ENCODE measurements at places on chromosomes 16 and 17. TPM values are rescaled to one million over a fixed set of nuclear protein-coding genes. Genes with fewer than 3 reads are reported as not detected.

Gene PMP22
- total RNA-seq, result 16.2 TPM

DNA sequence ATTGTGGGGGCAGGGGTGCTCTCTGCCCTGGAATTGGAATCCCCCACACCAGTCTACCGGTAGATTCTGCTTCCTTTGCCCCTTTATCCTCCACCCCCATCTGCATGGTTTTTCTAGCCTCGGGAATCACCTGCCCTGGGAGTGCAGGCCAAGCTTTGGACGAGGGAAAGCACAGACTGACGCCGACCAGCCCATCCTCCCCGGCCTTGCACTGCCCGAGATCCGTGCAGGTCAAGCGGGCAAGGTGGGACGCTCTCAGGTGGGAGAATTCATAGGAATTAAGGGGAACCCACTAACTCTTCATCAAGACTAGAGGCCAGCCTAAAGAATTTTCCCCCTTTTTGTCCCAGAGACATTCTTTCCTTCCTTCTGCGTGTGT is 9.9 kb upstream of the HOXB13 start:
- DNase-seq, result no peak

DNA sequence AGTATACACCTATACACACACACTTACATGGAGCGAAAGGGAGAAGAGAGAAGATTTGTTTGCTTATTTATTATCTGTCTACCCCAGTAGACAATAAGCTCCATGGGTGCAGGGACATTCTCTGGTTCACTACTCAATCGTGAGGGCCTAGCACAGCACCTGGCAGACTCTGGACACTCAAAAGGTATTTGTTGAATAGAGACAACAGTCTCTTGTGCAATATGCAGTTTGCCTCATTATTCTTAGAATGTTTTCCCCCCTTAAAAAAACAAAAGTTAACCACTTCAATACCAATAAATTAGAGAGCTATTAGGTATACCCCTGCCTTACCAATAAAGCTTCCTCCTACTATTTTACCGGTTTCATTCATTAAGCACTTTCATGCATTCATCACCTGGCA is 2.0 kb downstream of the AKAP10 start:
- DNase-seq, result no peak

Gene QPRT
- total RNA-seq, result 92.3 TPM

- DNase-seq, result no peak
These were observed 80.1 kb downstream of the DNAH17 start for GRCh38 chr17:78497115-78497540.

DNA sequence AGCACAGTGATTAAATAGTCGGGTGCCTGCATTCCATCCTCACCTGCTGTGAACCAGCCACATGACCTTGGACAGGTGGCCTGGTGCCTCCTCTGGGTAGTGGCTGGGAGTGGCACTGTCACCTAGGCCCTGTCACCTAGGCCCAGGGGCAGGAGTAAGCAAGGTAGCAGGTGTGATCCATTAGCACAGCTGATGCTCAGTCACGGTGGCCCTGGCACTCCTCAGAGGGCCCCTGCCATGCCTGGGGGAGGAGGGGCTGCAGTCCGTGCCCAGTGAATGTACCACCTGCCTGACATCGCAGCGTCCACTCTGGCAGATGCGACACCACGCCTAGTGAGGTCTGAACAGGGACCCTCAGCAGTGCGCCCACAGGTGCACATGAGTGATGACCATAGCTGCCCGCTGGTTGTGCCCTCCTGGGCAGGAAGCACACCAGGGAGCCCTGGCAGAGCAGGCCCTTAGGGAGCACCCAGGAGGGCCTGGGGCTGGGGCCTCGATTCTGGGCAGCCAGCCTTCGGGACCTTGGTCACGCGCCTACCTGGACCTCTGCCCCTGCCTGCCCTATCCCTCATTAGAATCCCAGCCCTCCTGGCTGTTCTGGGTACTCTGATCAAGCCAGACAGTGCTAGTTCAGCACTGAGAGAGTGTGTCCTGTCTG is 33.1 kb upstream of the CRISPLD2 start:
- no peak for DNase-seq

- peak; percentile 85 for DNase-seq
These were observed at the start of gene CYB5D1 for GRCh38 chr17:7857713-7858521. TSS of gene CYB5D1 (plus strand) at chr17:7858003. CDS start at chr17:7858135, 132 bp downstream.

- DNase-seq, result peak; percentile 93
These were observed 43.2 kb downstream of the TSC2 start for GRCh38 chr16:2090777-2091546.

DNA sequence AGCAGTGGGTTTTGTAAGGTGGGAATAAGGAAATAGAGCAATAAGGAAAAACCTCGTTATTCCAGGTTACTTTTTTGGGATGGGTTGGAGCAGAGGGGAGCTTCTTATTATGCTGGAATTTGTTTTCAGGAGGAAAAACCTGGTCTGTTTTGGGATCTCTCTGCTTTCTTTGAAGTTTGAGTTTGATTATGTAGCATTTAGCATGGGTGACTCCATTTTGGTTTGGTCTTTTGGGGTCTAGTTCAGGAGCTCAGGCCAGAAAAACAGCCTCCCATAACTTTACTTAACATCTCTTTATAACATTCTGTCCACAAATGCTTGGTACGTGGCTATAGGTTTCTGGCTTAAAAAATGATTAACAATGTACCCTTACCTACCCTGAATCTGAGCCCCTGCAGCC is 8.5 kb upstream of the ZG16 start:
- no peak for DNase-seq

DNA sequence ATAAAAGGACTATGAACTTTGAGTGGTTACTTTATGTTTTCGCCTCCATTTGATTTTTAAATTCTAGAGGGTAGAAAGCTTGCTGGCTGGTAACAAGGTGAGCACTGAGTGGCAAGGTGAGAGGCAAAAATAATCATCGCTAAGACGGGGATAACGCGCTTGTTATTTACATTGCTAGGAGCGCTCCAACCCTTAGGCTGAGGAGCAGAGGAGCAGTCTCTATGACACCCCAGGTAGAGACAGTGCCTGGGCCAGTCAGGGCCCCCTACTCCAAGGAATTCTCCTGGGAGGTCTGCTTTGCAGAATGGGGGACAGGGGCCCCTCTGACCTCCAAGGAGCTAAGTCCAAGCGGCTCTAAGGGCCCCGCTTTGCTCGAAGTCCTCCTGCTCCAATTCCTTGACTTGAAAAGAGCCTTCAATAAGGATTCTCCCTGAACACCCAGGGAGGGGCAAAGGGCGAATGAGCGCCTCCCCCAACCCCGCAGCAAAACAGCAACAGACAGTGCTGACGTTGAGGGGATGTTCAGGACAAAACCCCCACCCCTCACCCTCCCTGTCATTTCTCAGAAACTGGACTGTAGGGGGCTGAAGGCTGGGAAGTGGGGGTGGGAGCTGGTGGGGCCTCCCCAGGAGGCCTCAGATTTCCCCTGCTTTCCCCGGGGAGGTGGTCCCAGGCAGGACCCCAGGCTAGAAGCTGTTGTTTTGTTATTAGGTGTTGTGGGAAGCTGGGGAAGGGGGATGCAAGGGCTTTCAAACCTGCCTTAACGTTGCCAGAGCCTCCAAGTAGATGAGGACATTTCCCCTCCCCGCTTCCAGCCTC is 10.2 kb upstream of the FOXF1 start:
- DNase-seq, result no peak

DNA sequence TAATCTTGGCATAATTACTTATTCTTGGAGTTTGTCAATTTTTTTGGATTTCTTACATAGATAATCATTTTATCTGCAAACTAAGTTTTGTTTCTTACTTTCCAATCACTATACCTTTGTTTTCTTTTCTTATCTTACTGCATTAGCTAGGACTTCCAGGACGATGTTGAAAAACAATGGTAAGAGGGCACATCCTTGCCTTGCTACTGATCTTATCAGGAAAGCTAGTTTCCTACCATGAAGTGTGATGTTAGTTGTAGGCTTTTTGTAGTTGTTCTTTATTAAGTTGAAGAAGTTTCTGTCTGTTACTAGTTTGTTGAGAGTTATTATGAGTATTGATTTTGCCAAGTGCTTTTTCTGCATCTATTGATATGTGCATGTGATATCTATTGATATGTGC is 31.0 kb downstream of the CDH13 start:
- no peak for DNase-seq

- DNase-seq, result peak; percentile 91
These were observed at the start of gene FOXC2 for GRCh38 chr16:86566601-86566965. TSS of gene FOXC2 (plus strand) at chr16:86566829. CDS start at chr16:86567336, 507 bp downstream.

Gene KCNJ12
- total RNA-seq, result 2.2 TPM

GRCh38 chr17:36600936-36601302 is 464 bp upstream of the MRM1 start:
- no peak for DNase-seq

Gene SLC39A11
- 39.9 TPM for total RNA-seq

GRCh38 chr17:74852237-74853047 is 7.2 kb downstream of the GRIN2C start:
- no peak for DNase-seq

DNA sequence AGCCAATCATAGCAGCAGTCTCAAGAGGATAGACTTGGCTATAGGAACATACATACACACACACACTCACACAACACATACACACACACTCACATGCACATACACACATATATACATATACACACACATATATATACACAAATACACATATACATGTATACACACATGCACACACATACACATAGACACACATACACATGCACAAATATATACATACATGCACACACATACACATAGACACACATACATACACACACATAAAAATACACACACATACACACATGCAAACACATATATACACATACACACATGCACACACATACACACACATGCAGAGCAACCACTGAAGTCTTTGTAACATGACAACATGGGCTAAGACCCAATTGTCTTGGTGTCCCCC is 19.7 kb downstream of the CBLN1 start:
- DNase-seq, result no peak

GRCh38 chr17:38464723-38465390 is 36.6 kb downstream of the ARHGAP23 start:
- no peak for DNase-seq

GRCh38 chr16:89431158-89431584 is 59.2 kb downstream of the ANKRD11 start:
- no peak for DNase-seq

DNA sequence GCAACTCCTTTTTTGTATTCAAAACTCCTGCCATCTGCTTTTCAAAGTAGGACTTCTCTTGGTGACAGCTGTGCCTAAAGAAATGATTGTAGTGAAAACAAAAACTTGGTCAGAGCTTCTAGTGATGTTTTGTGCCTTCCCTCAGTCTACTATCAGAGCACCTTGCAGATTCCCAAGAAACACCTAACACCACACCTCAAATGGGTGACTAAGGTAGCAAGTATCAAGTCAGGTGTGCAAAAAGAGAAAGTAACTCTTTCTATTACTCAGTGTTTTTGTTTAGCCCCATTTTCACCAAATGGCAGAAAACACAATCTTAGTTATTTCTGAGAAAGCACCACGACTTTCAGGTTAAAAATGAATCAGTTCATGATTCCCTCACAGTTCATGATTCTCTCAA is 2.0 kb upstream of the PMFBP1 start:
- DNase-seq, result no peak

Gene PRSS8
- total RNA-seq, result 205 TPM

Gene ASIC2
- total RNA-seq, result 2.2 TPM

Gene RHBDF1
- 25.3 TPM for total RNA-seq

Data from type B pancreatic cell (in vitro differentiated cells).